ENCODE measurements at places on chromosomes 5 and 9.

DNA sequence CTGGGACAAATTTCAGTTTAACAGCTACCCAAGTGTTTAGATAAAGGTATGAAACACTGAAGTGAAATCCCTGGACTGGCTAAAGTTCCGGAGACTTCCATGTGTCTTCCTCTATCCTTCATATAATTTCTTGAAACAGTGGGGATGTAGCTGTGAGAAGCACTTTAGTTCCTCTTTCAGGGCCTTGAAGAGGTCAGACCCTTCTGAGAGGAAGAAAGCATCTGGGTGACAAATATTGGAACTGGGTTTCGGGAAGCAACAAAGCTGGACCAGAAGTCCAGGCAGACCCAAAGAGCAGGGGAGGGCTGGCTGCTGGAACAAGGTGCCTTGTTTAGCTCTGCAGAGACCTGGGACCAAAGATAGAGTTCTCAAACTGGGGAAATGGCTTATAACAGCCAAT, 75.4 kb upstream of the ZFAND5 start:
- DNase-seq, result no peak

- DNase-seq, result no peak
These were observed 54.9 kb downstream of the PSAT1 start for GRCh38 chr9:78351816-78352215.

- DNase-seq, result no peak
These were observed 4.4 kb upstream of the PAX5 start for GRCh38 chr9:37038302-37038942.

- no peak for DNase-seq
These were observed 87.5 kb upstream of the FSD1L start for GRCh38 chr9:105360344-105360743.
